ENCODE measurements at places on chromosomes 3 and 15.

- no peak for DNase-seq
Observed at GRCh38 chr15:33104212-33104611, 90.3 kb downstream of the FMN1 start.

DNA sequence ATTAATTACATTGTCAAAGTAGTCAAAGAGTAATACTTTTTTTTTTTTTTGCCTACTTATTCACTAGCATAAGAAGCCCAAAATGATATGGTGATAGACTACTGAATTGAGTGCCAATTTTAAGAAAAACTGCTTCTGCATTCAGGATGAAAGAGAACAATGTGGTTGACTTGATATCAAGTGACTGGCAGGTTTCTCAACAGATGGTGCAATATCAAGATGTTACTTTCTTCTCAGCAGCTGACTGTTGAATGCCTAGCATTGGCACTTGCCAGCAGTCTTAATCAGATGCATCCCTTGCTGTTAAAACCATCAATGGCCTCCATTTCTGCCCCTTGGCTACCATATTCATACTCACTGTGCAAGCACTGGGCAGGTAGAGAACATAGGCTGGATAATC is 863.2 kb downstream of the GBE1 start:
- no peak for DNase-seq

- no peak for DNase-seq
Observed at GRCh38 chr15:79051029-79051428, 39.6 kb downstream of the RASGRF1 start.

- DNase-seq: no peak
Observed at GRCh38 chr3:52121813-52122212, 32.4 kb downstream of the POC1A start.

DNA sequence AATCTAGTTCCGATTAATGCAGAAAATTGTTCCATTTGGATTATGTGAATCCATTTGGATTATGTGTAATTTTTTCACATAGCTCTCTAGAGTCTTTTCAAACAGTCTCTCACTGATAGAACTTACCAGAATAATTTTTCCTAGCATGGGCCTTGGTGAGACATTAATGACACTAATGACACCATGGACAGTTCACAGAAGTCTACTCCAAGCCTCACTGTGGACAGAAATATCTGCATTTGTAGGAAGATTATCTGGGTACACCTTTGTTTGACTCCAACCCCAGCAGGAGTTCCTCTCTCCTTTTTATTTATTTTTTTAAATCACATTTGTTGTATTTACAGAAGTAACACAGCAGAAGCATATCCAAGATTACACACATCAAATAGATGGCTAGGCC is 27.9 kb downstream of the AADACL2 start:
- DNase-seq: no peak

DNA sequence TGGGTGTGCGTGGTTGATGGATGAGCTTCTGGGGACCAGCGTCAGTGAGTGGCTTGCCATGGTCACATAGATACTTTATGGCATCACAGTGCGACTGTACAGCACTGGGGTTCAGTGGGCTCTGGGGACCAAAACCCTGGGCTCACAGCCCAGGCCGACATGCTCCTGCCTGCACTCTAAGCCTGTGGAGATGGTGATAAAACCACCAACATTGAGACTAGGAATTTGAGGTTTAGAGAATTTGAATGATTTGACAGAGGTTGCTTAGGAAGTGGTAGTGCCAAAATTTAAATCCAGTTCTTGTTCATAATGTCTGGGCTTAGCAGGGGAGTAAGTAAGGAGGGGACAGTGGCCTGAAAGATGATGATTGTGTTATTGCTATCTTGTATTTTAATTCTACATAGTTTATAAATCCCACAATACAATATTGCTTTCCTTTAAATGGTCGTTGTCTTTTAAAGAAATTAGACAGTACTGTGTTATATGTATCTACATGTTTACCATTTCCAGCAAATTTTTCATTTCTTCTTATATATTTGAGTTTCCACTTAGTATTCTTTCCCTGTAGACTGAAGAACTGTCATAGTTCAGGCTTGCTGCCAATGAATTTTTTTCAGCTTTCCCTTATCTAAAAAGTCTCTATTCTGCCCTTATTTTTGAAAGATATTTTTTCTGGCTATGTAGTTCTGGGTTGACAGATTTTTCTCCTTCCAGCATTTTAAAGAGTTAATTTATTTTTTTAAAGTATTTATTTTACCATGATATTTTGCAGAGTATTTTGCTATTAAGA is 235.4 kb upstream of the RGMA start:
- no peak for DNase-seq

DNA sequence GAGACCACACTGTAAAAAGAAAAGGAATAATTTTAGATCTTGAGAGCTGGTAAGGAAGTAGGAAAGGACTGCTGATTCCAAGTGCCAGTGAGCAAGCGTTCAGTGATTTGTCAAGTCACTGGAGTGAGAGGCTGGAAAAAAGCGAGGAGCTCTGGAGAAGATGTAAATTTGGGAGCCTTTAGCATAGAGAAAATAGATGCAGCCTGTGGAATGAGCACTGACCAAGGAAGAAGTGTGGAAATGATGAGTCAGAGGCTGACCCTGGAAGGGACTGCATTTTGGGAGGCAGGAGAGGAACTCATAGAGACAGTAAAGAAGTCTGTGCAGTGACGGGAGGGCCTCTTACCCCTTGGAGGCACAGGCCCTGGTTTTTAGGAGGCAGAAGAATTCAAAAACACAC is 17.1 kb upstream of the ABTB1 start:
- no peak for DNase-seq

- peak; percentile 85 for DNase-seq
Observed at GRCh38 chr3:15284121-15284889, 48.1 kb downstream of the SH3BP5 start.

GRCh38 chr3:56064684-56065083 is 403.6 kb downstream of the ERC2 start:
- DNase-seq: no peak

GRCh38 chr15:83927704-83928391 is 273.9 kb downstream of the ADAMTSL3 start:
- no peak for DNase-seq

- DNase-seq: no peak
Observed at GRCh38 chr3:50154840-50155490, at the start of gene SEMA3F. Gene SEMA3F (plus strand): TSS chr3:50155324. CDS start chr3:50159623, 4,299 bp downstream.

- DNase-seq: peak; percentile 85
Observed at GRCh38 chr3:125129512-125129997, 73.8 kb upstream of the HEG1 start.

DNA sequence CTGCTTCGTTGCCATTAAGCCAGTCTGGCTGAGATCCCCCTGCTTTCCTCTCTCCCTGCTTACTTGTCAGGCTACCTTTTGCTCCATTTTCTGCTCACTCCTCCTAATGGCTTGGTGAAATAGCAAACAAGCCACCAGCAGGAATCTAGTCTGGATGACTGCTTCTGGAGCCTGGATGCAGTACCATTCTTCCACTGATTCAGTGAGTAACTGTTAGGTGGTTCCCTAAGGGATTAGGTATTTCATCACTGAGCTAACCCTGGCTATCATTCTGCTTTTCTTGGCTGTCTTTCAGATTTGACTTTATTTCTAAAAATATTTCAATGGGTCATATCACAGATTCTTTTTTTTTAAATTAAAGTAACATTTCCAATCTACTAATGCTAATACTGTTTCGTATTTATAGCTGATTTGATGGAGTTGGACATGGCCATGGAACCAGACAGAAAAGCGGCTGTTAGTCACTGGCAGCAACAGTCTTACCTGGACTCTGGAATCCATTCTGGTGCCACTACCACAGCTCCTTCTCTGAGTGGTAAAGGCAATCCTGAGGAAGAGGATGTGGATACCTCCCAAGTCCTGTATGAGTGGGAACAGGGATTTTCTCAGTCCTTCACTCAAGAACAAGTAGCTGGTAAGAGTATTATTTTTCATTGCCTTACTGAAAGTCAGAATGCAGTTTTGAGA is 25.0 kb downstream of the CTNNB1 start:
- no peak for DNase-seq

- no peak for DNase-seq
Observed at GRCh38 chr15:35062738-35063099, 22.4 kb downstream of the NANOGP8 start.

DNA sequence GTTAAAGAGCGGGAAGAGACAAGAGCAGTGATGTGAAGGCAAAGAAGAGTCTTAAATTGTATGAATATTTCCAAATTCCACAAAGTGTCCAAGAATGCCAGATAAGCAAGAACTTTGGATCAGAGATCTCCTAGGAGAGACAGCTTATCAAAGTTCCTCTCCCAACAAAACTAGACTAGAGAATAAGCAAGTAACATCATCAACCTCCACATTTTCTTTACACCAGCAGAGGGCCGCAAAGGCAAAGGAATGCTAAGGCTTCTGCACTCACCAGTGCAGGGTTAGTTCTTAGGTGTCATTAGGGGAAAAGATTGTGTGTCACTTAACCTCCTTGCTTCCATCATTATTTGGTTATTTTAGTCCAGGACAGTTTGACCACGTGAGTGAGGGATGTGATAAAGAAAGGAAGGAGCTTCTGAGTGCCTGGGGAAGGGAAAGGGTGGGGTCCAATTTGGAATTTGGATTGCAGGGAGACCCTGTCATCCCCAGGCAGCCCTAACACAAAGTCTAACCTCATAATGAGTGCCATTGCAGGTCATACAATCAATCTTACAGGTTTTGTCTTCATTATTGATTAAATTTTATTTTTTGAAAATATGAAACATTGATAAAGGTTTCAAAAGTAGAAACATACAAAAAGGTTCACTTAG is 7.5 kb upstream of the CMTM6 start:
- DNase-seq: peak; percentile 51

GRCh38 chr3:93843981-93844380 is 129.7 kb downstream of the PROS1 start:
- no peak for DNase-seq

- no peak for DNase-seq
Observed at GRCh38 chr15:75178938-75179745, 22.5 kb upstream of the C15orf39 start.

DNA sequence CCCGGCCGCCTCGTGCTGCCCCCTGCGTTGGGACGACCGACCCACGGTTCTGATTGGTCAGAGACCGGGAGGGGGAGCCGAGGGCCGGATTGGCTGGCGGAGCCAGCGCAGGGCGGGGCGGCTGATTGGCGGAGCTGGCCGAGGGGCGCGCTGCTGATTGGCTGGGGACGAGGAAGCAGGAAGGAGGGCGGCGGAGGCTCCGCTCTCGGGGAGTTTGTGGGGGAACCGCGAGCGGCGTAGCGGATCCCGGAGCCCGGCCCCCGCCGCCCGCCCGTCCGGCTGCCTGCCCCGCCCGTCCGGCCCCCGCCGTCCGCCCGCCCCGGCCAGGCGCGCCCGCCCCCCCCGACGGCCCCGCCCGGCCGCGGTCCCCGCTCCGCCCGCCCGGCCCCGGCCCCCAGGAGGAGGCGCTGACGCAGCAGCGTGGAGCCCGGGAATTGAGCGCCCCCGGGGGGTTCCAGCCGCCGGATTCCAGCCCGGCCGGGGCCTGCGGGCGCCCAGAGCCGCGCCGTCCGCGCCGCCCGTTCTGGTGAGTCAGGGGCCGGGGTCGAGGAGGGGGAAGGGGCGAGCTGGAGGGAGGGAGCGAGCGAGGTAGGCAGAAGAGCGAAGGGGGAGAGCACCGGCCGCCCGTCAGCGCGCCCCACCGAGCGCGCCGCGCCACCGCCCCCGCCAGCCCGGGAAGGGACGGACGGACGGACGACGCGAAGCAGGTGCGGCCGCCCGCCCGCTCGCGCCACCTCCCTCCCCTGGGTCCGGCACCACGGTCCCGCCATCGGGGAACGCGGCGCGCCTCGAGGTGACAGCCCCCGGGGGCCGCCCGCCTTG is at the start of gene BAHD1:
TSS of gene BAHD1 (plus strand) at position 211 of the 822 bp plus-strand sequence. CDS start 17,512 bp downstream, outside the sequence.
- DNase-seq: peak; percentile 80

- no peak for DNase-seq
Observed at GRCh38 chr15:77964193-77964592, 113.3 kb downstream of the TBC1D2B start.

GRCh38 chr3:153600896-153601295 is 438.9 kb downstream of the RAP2B start:
- no peak for DNase-seq

GRCh38 chr15:97691078-97691477 is 269.4 kb upstream of the ARRDC4 start:
- no peak for DNase-seq

GRCh38 chr3:15269091-15269989 is 63.0 kb downstream of the SH3BP5 start:
- DNase-seq: peak; percentile 61

- DNase-seq: no peak
Observed at GRCh38 chr3:147654827-147655226, 245.7 kb downstream of the ZIC1 start.

- DNase-seq: no peak
Observed at GRCh38 chr3:103614719-103615118, 1179.9 kb downstream of the ZPLD1 start.

GRCh38 chr3:138916824-138917223 is 30.1 kb downstream of the FOXL2 start:
- no peak for DNase-seq

DNA sequence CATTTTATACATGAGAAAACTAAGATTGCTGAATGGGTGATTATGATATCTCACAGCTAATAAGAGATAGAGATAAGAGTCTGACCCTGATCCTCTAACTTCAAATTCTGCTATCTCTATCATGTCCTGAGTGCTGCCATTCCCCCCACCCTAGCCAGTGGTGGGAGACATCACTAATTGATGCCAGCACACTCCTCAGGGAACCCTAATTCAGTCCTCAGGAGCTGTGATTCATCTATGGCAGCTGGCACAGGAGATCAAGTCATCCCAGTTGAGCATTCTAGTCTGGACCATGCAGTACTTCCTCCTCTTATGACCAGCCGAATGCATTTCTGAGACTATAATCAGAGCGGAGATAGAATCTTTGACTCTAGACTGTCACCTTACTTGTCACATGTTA is 71.9 kb downstream of the SYNM start:
- no peak for DNase-seq

- DNase-seq: no peak
Observed at GRCh38 chr3:107797586-107797985, 274.8 kb downstream of the BBX start.

DNA sequence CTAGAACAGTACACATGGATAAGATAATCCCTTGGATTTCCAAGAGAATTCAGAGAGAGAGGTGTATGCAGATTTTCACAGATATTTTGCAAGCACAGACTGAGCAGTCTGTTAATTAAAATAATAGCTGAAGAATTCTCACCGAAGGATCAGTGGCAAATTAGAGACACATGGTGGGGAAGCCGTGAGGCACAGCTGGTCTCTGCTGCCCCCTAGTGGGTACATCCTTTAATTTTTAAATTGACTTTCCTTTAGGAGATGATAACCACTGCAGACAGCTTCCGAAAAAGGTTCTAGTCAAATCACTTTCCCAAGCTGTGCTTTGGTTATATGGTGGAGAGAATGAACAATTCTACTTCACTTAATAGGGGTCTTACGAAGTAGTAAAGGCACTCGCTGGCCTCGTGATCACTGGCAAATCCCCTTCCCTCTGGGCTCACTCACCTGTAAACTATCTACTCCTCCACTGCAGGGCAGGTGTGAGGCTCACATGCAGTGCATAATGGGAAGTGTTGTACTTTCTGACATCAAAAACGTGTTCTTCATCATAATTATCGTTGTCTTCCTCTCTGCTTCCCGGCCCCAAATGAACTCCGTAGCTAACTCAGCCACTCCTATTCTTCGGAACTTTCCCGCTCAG is 19.5 kb downstream of the MESD start:
- peak; percentile 12 for DNase-seq

All from SHP77 treated with DMSO at 0.1 percent for 48 hours (cell line).